Renal cortex interstitium (tissue), 15 donors: ENCODE measurements at places on chromosomes 5 and 9.

DNA sequence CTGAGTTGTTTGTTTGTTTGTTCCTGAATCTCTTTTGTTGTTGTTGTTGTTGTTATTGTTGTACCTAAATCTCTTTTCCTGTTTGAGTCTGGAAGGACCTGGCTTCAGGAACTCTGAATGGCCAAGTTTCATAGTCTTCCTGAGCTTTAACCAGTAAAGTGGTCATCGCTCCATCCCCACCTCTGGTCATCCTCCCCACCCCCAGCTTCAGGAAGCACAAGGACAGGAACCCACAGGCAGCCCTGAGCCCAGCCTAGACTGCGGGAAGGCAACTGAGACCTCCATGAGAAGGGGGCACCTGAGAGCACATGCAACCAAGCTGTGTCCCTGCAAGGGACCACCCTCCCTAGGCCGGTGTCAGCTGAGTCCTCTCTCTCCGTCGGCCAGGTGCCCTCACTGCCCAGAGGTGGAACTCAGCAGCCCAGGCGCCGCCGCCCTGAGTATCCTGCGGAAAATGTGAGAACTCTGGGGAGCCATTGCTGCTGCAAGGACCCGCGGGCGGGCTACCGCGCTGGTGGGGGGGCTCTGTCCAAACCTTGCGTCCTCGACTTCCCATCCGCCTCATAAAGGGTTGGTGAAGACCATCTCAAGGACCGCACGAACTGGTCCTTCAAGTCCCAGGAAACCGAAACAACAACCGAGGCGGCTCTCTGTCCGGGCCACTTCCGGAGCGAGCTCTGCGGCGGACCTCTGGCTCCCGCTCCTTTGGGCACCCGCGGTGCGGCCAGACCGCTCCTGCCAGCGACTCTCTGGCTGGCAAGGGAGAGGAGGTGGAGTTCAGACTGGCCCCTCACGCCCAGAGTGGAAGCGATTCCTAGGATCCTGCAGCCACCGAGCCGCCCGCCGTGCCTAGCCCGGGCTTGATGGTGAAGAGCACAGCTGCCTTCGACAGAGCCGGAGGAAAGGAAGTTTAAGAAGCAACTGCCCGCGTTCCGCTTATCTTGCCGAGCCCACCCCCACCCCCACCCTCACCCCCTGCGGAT is 4.2 kb downstream of the BARX1 start:
- no peak for DNase-seq

GRCh38 chr5:6483880-6484382 is 35.3 kb downstream of the UBE2QL1 start:
- no peak for DNase-seq

- no peak for DNase-seq
These were observed 148.0 kb downstream of the TARS1 start for GRCh38 chr5:33588654-33589372.

- no peak for DNase-seq
These were observed 345.4 kb downstream of the FBXL17 start for GRCh38 chr5:108036482-108036881.

GRCh38 chr9:115591584-115591984 is 473.6 kb upstream of the TNC start:
- peak; percentile 75 for DNase-seq

DNA sequence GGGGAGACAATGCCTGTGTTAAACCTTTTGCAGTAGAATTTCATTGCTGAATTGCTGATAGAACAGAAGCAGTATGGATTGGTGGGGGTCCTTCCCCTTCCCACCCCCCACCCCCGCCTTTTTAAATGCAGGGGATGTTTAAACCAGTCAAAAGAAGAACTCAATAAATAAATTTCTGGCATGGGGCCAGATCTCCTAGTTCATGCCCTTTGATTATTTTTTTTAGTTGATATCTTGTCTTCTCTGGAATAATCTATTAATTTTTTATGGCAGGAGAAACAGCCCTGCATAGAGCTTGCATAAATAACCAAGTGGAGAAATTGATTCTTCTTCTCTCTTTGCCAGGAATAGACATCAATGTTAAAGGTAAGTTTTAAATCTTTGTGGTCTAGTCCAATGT is 72.8 kb downstream of the SLF1 start:
- no peak for DNase-seq

- DNase-seq: no peak
These were observed 114.9 kb upstream of the ATP10B start for GRCh38 chr5:160966921-160967320.

- no peak for DNase-seq
These were observed 231.3 kb downstream of the ZSWIM6 start for GRCh38 chr5:61563401-61563800.
